ENCODE measurements at places on chromosomes 16 and 17.

DNA sequence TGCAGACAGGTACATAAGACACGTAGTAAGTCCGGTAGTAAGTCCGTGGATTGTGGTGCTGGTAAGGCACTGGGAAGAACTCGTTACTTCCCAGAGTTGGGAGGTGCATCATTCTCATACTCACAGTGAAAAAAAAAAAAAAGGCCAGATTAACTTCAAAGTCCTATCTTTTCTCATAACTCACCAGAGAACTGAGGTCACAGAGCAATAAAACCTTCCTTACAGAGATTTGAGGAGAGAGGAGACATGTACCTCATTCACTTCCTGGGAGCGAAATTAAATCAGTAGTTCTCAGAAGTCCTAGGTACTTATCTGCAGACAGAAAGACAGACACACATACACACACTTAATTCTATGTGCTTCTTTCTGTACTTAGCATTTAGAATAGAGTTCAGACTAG is 22.5 kb downstream of the MPHOSPH6 start:
- no peak for DNase-seq

- DNase-seq, result no peak
These were observed 231.0 kb downstream of the C16orf95 start for GRCh38 chr16:87086156-87086555.

DNA sequence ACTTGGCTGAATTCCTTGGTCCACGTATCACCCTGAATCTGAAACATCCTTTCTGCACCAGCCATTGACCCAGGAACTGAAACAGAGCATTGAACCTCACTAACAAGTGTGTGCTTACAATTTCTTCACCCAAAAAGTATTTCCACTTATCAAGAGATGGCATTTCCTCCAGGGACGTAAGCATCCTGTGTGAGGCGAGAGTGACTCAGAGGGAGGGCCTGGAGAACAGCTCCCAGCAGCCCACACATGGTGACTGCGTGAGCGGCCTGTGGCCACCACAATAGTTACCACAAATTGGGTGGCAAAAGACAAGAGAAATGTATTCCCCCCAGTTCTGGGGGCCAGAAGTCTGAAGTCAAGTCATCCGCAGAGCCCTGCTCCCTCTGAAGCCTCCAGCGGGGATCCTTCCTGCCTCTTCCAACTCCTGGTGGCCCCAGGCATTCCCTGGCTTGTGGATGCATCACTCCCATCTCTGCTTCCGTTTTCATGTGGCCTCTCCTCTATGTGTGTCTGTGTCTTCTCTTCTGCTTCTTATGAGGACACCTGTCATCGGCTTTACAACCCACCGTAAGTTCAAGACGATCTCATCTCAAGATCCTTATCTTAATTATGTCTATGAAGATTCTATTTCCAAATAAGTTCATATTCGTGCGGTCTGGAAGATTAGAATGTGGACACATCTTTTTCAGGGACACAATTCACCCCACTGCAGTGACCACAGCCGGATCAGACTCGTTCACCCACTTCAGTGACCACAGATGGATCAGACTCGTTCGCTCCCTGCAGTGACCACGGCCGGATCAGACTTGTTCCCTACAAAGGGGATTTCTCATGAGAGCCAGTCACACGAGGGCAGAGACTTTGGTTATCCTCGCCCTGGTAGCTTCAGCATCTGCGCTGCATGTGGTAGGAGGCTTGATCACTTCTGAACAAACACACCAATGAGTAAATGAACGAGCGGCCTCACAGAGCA is 122.6 kb upstream of the FOXF1 start:
- DNase-seq, result no peak

- DNase-seq, result no peak
These were observed 9.5 kb downstream of the MTMR4 start for GRCh38 chr17:58504826-58505351.

- DNase-seq, result no peak
These were observed 3.4 kb downstream of the SPNS1 start for GRCh38 chr16:28977703-28978662.

DNA sequence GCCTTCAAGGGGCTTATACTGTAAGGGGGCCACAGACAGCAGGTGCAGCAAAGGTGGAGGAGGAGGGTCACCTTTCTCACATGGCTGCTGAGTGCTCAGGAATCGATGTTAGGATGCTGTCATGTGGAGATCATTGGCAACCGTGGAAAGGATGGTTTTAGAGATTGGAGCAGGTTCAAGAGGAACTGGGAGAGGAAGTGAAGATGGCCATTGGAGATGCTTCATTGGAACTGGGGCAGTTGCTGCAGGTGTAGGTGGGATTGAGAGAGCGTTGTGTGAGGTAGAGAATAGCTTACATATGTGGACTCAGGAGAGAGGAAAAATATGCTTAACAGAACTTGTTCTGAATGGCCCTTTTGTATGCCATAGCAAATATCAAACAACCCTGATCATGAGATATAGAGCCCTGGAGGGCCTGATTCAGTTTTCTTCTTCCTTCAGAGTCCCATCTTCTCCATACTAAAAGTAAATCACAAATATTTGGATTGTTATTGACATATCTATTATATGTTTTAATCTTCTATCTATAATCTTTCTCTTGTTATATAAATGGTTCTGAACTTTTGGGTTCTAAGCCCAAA is 40.8 kb downstream of the LDHD start:
- no peak for DNase-seq

DNA sequence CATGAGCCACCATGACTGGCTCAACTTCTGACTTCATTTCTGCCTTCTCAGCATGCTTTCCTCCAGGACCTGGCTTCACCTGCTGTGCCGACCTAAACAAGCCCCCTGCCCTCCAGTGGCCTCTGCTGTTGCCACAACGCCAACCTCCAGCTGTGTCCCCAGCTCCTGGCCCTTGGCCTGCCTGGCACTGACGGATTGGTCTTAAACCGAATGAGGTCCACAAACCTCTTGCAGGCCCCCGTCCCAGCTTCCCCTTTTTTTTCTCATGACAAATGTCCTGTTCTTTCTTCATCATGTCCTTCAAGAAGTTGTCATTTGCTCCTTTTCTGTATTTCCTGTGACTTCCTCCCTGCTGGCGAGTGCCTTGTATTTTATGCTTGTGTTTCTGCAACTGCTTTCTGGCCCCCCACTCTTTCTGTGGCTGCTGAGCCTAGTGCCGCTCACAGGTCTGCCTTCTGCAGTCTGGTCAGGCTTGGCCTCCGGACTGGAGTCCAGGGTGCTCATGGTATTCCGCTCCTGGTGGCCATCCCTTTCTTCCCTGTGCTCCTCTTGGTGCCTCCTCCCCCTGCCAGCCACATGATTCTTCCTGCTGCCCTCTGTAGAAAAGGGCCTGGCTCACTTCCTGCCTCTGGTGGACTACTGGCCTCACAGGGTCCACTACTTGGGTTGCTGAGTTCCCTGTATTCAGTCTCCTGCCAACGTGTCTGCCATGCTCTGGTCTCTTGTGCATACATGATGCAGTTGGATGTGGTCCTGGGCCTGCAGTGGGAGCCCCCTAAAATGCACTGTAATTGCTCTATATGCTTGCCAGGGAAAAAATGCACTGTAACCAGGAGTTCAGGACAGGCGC is 2.9 kb downstream of the ATP6V0C start:
- no peak for DNase-seq

GRCh38 chr17:37170881-37171425 is 204.8 kb upstream of the C17orf78 start:
- DNase-seq, result no peak

Measured in cortex of kidney (tissue), 1 donor.